ENCODE measurements at places on chromosomes 11 and 22.
A peak's percentile ranks its signal among the peaks of the same experiment; 100 is the strongest.

- no peak for DNase-seq
These were observed 1.7 kb upstream of the CHRM1 start for GRCh38 chr11:62922653-62923431.

- no peak for DNase-seq
These were observed 88.4 kb downstream of the TTC17 start for GRCh38 chr11:43447151-43447550.

DNA sequence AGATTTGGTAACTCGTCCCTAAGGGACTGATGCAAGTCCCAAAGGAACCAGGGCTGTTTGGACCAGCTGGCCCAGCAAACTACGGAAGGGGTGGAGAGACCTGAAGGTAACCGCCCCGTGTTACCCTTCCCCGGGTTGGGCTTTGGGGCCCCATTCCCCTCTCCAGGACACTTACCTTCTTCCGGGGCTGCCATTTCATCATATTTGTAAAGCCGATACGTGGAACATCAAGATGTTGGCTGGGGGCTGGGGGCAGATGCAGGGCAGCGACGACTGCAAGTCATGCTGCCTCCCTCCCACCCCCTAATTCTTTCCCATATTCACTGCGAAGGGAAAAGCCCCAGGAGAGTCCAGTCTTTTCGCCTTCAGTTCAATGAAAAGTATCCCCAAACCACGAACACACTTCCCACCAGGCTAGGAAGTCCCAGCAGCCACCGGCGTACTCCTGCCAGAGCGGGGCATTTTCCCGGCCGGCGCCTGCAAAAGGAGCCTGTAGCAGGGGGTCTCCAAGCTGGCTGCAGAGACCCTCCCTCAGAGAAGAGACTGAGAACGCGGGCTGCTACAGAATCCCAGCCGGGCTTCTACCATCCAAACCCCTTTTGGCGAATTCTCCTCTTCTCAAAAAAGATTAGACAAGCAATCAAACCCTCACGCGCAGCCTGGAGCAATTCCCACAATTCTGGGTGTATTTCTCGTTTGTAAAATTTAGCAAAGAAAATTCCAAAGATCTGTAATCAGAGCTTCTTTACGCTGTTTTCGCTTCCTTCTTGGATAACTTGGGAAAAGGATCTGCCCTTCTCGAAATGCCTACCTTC lies 236.7 kb downstream of the TTC28 start:
- DNase-seq: no peak

DNA sequence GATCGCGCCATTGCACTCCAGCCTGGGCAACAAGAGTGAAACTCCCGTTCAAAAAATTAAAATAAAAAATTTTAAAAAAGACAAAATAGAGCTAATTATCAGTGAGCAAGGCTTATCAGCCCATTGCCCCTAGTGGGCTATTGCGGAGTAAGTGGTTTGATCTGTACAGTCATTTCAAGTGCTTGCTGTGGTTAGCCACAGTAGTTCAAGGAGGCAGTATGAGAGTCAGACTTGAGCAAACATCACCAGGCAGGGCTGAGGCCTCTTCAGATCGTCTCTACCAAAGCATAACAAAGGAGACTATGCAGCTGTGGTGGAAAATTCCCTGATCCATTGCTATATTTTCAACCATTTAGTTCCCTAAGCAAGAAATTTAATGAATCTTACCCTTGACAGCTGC lies 4.3 kb upstream of the SBF2 start:
- peak; percentile 70 for DNase-seq

- DNase-seq: no peak
These were observed 781 bp downstream of the ANO9 start for GRCh38 chr11:441043-441417.

DNA sequence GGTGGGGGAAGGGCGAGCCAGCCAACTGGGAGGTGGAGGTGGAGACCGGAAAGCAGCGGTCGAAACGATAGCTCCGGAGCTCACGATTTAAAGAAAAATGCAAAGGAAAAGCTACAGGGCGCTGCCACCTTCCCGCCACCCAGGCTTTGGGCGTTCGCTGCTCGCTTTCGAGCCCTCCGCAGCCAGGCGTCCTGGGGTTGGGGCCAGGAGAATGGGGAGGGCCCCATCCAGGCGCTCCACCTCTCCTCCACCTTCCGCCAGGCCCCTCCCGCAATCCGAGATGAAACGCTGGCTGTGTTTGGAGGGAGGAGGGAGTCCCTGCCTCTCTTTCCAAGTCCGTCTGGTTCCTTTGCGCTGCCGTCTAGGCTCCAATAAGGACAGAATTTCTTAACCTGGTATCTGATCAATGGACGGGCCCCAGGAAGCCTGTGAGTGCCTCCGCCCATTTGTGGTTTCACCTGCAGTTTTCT lies 483 bp upstream of the ABTB2 start:
- DNase-seq: peak; percentile 17

GRCh38 chr11:60348116-60348515 lies 21.1 kb downstream of the MS4A6E start:
- DNase-seq: no peak

DNA sequence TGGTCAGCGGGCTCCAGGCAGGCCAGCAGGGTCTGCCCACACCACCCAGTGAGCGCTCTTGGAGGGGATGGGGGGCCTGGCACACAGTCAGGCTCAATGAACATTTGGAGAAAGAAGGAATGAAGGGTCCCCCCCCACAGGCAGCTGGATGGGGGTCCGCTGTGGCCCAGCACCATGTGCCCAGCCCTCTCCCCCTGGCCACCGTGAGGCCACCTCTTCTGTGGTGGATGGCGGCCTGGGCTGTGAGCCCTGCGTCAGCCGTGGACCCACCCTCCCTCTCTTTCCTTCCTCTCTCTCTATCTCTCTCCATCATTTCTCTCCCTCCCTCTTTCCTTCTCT lies 35.1 kb upstream of the MUC5AC start:
- no peak for DNase-seq

DNA sequence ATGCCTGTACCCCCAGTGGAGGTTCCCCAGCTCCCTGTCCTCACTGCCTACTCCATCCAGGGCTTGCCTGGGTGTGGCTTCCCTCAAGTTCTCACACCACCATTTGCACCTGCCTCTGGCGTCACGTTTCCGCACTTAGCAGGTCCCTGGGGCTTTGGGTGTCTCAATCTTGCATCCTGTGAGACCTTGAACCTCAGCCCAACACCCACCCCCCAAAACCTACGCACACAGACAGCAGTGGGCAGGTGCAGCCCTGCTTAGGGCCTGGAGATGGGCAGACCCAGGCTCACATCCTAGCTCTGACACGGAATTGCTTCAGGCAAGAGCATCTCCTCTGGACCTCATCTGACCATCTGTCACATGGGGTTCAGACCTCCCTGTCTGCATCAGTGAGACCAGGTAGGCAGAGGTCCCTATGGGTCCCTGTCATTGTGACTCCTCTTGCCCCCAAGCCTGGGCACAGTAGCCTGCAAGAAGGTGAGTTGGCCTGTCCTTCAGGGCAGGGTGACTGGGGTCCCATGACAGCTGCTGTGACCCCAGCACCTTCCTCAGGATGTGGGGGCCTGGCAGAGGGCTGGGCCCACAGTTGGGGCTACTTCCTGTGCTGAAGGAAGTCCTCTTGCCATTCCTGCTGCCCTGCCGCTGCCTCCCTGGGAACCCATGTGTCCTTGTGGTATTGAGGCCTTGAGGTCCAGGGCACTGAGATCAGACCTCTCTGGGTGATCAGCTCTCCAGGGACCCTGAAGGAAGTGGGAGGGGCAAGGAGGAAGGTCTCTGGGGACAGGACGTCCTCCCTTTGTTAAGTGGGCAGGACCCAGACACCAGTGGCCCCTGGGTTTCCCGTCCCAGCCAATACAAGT lies 2.0 kb downstream of the SIPA1 start:
- DNase-seq: peak; percentile 67

DNA sequence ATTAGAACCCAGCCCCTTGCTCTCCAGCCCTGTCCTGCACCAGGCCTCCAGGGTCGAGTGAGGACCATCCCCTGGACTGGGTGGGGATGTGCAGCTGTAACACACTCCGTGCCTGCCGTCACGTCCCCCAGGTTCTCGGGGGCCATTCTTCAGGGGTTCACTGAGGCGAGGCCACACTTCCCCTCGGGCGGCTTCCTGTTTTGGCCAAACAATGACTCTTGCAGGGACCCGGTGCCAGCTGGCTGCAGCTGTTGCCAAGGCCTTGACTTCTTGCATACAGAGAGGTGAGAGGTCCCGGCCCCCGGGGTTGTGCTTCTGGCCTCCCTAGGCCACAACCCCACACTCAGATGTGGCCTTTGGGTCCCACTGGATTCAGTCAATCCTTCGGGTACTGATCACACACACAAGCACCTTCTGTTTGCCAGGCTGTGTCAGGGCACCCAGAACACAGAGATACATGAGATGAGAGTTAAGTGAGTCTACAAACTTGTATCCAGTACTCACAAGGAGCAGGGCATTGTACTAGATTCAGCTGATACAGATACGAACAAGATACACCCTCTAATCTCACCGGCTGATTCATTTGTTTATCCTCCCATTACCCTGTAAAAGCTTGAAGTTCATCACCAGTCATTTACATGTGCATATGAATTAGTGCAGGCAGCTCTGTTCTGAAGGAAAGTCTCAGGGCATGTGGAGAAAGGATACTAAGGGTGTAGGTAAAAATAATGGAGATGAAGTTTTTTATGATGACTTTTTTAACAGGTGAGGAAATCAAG lies 32.9 kb downstream of the LRRC32 start:
- no peak for DNase-seq

All from CD4-positive, alpha-beta T cell treated with Interleukin-15 for 4 hours (primary cell).